Activated naive CD4-positive, alpha-beta T cell (primary cell): ENCODE measurements at places on chromosomes 1 and 21.

GRCh38 chr1:32392325-32392724 is 1.9 kb downstream of the BSDC1 start:
- DNase-seq: no peak

- DNase-seq: no peak
Observed at GRCh38 chr1:204544321-204544720, 28.1 kb downstream of the MDM4 start.

GRCh38 chr1:186308264-186309060 is 66.6 kb downstream of the TPR start:
- no peak for DNase-seq

- no peak for DNase-seq
Observed at GRCh38 chr1:214762902-214763301, 159.9 kb downstream of the CENPF start.

GRCh38 chr1:10644307-10645128 is 151.9 kb downstream of the CASZ1 start:
- no peak for DNase-seq

- DNase-seq: no peak
Observed at GRCh38 chr1:167276969-167277368, 56.3 kb downstream of the POU2F1 start.
